ENCODE measurements at places on chromosomes 5 and 9. TPM values are rescaled to one million over a fixed set of nuclear protein-coding genes. Genes with fewer than 3 reads are reported as not detected.

The COL5A1 gene
- 10.1 TPM for total RNA-seq

The SARDH gene
- total RNA-seq = not detected

The PITX1 gene
- not detected for total RNA-seq

The SLCO6A1 gene
- not detected for total RNA-seq

The DRD1 gene
- not detected for total RNA-seq

The BTNL8 gene
- not detected for total RNA-seq

The PCDHB4 gene
- 0.10 TPM for total RNA-seq

The RASEF gene
- total RNA-seq = under 0.01 TPM

The SH3PXD2B gene
- total RNA-seq = 15.7 TPM

The C7 gene
- total RNA-seq = not detected

The TMEM174 gene
- not detected for total RNA-seq

Measured in mammary microvascular endothelial cell (primary cell).